ENCODE measurements at places on chromosomes 3 and 15. TPM values are rescaled to one million over a fixed set of nuclear protein-coding genes. Genes with fewer than 3 reads are reported as not detected.

The NCKIPSD gene
- total RNA-seq: 61.0 TPM

The IL17RB gene
- 0.69 TPM for total RNA-seq

The SI gene
- not detected for total RNA-seq

The LARP6 gene
- total RNA-seq: not detected

The PLAAT1 gene
- 0.30 TPM for total RNA-seq

The GOLGA6L26 gene
- total RNA-seq: not detected

The ECE2 gene
- total RNA-seq: not detected

The CAMK1 gene
- 53.1 TPM for total RNA-seq

DNA sequence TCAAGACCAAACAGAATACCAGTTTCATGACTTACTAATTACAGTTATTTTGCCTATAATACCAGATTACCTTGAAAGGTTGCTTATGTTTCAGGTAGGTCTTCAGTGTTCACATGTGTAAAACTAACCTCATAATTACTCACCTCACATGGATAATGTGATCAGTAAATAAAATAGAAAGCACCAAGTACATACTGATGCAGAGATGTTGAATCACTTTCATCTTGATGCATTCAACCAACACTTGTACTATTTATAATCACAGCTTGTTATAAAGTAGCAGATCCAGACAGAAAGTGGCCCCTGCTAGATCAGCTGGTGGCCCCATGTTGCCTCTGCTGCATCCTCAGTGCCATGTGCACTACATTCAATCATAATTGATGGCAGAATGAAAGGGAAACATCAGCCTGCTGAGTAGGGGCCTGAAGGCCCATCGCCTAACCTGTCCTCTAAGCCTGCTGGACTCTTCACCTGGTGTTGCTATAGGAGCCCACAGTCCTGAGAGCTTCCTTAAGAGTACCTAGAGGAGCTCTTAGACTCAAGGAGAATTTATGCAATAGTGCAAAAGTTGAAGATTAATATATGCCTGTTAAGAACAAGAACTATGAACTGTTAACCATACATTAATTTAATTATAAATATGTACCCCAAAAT, 154.3 kb downstream of the PLCL2 start:
- DNase-seq: peak; percentile 36

GRCh38 chr3:42640771-42641370, 12.6 kb upstream of the ZBTB47 start:
- DNase-seq: no peak

GRCh38 chr3:153150991-153151390, 11.0 kb upstream of the RAP2B start:
- DNase-seq: no peak

DNA sequence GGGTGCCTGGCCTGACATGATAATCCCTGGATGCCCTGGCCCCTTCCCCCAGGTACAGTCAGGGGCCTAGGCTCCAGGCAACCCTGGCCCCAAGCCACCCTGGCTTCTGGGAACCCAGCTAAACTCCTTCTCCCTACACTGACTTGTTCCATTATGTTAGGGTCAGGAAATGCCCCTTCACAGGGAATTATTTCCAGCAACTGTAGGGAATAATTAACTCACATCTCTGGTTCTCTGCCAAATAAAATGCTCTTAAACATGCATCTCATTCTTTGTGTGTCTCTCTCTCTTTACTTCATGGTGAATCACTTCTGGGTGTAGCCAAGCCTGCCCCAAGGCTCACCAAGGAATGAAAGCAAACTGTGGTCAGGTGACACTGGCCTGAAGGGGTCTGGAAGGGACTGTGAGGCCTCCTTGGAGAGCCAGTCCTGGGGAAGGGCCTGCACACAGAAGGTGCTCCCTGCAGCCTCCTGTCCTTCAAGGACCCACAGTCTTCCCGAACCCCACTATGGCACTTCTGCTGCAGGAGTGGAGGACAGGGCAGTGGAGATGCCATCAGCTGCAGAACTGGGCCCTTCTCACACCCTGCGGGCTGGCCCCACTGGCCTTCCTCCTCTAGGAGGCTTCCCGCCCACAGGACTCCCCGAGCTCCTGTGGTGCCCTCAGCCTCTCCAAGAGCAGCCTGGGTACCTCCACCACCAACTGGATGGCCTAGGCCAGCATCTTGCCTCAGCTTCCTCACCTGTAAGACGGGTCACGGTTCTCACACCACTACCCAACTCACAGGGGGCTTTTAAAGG, 17.6 kb downstream of the TKT start:
- DNase-seq: no peak

- DNase-seq: peak; percentile 7
Measured at GRCh38 chr3:30810625-30811024, 83.8 kb downstream of the GADL1 start.

GRCh38 chr3:40951636-40952035, 247.7 kb upstream of the CTNNB1 start:
- DNase-seq: no peak

DNA sequence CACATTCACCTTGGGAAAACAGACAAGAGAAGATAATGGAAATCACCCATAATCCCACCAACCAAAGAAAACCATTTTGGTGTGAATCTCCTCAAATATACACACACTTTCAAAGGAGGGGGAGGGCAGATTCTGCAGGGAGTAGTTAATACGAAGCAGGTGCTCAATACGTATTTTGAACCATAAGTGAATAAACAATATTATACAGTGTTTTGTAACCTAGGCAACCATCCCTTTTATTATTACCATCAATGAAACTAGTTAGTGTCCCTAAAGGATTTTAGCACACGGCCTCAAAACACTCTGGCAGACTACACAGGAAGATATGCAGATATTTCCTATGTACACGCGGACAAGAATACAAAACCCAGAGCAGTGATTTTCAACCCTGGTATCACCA, 6.1 kb downstream of the OSBPL10 start:
- DNase-seq: no peak

DNA sequence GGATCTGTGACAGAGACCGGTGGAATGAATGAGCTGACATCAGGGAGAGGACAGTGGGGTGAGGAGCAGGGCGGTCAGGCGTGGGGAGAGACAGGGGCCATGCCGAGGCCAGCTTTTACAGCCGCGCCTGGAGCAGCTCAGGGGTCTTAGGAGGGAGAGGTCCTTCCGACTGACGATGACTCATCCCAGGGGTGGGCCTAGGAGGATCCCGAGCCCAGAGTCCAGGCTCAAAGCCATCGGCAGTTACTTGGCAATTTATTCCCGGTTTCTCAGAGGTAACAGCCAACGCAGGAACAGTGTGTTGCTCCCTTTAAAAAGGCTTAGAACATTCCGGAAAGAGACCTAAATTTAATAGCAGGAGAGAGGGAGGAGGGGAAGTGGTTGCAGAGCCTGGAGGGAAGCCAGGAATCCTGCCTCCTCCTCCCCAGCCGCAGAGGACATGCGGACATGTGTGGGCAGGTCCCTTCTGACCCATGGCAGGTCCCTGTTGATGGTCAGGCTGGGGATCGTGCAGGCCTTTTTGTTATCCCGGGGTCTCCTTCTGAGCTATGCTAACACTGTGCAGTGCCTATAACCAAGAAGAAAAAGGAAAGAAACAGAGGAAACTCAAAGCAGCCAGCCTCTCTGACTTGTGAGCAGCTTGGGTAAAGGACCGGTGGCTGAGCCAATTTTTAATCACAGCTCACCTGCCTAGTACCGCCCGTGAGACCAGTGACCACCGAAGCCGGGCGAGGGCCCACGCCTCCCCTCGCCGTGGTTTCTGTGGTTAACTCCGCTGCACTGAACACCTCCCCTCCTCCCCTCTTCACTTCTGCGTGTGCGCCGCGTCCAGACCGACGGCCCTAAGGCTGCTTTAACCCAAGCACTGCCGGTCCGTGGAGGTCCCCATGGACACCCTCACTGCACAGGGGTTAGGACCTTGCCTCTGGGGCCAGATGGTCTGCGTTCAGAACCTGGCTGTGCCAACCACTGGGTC, 392.4 kb upstream of the PROK2 start:
- DNase-seq: peak; percentile 35

DNA sequence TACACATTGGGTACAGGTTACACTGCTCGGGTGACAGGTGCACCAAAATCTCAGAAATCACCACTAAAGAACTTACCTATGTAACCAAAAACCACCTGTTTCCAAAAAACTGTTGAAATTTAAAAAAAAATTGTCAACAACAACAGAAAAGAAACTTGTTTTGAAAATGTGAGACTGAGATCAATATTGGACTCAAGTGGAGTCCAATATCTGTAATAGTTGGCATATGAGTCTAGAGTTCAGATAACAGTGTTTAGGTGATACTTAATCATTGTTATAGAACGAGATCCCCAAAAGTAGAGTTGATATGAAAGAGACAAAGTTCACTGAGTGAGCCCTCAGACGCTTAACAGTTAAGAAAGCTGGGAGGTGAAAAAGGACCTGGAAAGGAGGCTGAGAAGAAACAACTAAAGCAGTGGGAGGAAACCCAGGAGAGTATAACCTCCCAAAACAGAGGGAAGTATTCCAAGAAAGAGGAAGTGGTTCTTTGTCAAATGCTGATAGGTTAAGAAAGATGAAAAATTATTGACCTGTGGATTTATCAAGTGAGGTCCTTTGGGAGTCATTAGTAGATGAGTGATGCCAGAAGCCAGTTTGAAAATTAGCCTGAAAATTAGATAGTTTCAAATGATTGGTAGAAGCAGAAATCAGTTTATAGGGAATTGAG, 388.6 kb upstream of the DPH6 start:
- no peak for DNase-seq

DNA sequence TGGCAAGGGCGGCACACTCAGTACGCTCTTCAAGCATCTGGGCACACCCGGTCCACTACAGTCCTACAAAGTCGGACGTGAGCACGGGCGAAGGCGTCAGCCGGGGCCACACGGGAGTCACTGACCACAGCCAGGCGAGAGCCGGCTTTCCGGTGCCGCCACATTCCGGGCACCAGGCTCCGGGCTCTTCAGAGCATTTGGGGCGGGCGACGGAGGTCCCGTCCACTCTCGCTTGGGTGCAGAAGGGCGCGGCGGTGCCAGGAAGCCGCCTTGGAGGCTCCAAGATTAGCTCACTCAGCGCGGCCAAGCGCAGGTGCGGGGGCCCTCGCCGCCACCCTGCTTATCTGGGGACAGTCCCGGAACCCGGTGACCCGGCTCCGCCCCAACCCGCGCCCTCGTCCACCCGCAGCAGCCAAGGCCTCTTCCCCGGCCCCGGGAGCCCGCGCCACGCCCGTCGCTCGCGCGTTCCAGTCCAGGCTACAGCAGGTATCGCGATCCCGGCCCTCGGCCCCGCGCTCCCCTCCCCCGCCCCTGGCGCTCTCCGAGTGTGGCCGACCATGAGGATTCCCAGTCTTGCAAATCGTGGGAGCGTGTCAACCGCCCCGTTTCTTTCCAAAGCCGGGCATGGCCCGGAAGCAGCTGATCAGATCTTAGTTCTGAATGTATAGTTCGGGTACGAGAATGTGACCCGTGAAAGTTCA, at the start of gene ADPRH:
TSS of gene ADPRH (plus strand) at position 127 of the 701 bp plus-strand sequence. CDS start 2,678 bp downstream, outside the sequence.
- DNase-seq: peak; percentile 75

- no peak for DNase-seq
Measured at GRCh38 chr3:119741657-119742590, 39.1 kb downstream of the CFAP91 start.

- DNase-seq: no peak
Measured at GRCh38 chr3:124261306-124261705, 269.4 kb upstream of the ROPN1 start.

DNA sequence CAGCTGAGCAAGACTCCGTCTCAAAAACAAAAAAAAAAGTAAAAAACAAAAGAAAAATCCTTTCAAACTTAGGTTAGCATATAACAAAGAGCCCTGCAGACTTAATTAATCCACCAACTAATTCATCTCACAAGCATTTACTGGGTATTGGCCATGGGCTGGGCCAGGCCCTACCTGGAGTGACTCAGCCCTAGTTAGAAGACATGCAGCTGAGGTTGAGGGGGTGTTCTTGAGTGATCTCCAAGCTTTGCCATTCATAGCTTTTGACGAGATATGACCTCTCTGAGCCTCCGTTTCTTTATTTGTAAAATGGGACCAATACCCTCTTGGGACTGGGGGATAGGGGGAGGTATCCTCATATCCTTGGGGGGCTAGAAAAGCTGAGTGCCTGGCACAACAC, 7.8 kb downstream of the FBXL22 start:
- DNase-seq: peak; percentile 50

GRCh38 chr15:71182522-71182921, 67.3 kb downstream of the THSD4 start:
- DNase-seq: no peak

GRCh38 chr15:41423979-41424659, 7.2 kb downstream of the RTF1 start:
- no peak for DNase-seq

DNA sequence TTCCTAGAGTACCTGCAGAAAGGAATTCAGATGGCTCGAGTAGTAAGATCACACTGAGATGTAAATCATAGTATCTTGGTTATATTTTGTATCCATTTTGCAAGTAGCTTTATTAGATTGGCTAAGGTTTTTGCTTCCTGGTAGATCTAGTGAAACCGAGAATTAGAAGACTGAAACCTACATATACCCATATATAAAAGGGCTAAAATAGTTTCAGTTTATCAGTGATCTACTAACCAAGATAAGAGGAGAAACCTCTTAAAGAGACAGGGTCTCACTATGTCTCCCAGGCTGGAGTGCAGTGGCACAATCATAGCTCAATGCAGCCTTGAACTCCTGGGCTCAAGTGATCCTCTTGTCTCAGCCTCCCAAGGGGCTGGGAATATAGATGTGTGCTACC, 135.3 kb downstream of the PCCB start:
- DNase-seq: no peak

GRCh38 chr3:135260025-135260424, 465.0 kb downstream of the EPHB1 start:
- DNase-seq: no peak

DNA sequence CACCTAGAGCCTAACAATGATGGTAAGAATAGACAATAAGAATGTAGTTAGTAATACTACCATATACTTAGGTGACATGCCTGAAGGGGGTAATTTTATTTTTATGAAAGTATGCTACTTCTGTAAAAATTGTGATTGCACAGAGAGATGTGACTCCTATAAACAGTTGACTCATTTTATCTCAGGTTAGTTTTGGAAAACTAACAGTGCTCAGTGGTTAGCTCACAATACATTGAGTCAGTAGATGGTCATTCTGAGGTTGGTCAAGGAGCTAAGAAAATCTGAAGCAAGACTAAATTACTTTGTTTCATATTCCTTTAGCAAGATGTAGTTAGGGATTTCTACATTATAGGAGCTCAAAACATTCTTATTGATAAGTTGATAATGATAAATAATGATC, 271.0 kb downstream of the EDEM1 start:
- DNase-seq: no peak

- no peak for DNase-seq
Measured at GRCh38 chr15:38374029-38374428, 79.9 kb upstream of the FAM98B start.

- no peak for DNase-seq
Measured at GRCh38 chr3:43549626-43550290, 72.1 kb downstream of the ANO10 start.

DNA sequence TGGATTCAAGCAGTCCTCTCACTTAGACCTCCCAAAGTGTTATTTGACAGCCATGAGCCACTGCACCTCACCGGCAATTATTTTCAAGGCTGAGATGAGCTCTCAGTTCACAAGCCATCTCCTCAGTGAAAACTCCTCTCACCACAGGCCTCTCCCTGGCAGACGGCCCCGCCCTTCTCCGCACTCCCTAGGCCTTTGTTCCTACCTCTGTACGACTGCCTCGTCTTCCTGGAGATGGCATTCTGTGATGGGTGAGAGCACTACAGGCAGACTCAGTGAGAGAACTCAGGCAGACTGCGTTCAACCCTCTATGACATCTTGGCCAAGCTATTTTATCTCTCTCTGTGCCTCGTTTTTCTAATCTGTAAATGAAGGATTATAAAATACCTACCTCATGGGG, 67.0 kb upstream of the TPM1 start:
- DNase-seq: no peak
